ENCODE measurements at places on chromosomes 5 and 9.

DNA sequence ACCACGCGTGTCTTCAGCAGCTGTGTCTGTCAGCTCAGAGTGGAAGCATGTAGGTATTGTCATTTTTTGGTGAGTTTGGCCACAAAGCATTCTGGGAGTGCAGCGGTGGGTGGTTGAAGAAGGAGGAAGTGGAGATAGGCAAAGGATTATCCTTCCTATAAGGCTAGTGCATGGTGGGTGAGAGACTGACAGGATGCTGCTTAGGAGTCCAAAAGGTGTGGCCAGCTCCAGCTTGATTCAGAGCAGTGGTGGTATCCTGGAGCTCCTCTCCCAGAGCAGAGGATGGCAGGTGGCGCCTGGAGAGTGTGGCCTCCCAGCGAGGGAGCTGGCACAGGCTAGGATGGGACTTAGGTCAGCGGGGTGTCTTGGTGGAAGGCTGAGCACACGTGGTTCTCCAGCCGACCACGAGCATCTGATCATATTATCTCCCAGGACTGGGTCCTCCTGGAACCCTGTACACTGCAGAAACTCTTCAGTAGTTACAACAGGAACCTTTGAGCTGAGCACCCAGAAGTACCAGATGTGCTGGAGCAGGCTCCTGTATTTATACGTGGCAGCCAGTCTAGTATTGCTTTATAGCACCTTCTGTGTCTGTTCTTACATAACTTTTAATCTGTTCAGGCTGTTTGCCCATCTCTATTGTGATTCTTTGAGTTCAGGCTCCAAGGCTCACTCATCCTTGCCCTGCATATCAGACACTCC lies 29.6 kb downstream of the MAML1 start:
- no peaks in the 10 kb centered on the region for H3K27me3 ChIP-seq
- peaks cover 44% of the 10 kb centered on the region for H3K4me1 ChIP-seq
- H3K36me3 ChIP-seq: peaks cover 16% of the 10 kb centered on the region
- peak; percentile 66 for DNase-seq
- no peak overlapping the region for H3K4me3 ChIP-seq

DNA sequence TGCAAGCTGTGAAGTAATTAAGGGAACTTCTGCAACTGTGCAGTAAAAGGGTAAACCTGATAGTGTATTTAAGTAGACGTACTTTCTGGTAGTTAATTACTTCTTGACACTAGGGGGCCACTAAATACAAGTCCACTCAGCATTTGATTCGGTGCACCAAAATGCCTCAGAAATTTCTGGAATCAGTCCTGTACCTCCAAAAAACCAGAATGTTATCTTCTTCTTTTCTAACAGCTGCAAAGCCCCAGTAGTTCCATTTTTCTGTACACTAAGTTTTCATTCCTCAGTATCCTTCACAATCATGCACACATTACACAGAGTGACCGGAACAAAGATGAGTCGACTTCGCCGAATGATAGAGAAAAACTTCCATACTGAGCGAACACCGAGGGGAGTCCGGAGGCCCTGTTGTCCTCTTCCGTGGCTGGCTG lies 484 bp downstream of the GFM2 start:
- peaks cover 48% of the 10 kb centered on the region for H3K36me3 ChIP-seq
- H3K4me3 ChIP-seq: peak overlapping the region; percentile 100
- H3K27me3 ChIP-seq: no peaks in the 10 kb centered on the region
- H3K27ac ChIP-seq: peak overlapping the region; percentile 99
- peak; percentile 42 for DNase-seq

DNA sequence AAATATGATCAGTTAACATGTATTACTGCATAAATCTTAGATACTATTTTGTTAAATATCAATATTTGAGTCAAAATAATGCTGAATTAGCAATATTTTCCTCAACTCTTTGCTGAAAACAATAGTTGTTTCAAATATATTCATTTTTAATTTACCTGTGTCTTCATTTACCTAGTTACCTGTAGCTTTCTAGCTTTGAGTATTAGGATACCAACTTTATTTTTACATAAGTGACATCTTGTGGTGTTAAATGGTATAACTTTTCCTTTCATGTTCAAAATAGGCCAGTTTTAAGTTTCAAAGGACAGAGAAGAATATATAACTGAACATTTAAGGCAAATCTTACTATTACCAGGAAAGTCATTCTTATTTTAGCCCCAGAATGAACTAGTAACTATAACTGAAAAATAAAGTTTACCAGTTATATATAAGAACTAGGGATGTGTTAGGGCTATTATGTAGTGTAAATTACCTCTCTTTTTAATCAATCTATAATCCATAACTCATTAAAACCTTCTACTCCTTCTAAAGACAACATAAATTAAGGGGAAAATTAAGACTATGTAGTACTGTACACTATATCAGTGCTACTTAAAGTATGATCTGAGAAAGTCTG lies 25.3 kb downstream of the AP3B1 start:
- no peaks in the 10 kb centered on the region for H3K27me3 ChIP-seq
- no peak for DNase-seq
- peaks cover 3% of the 10 kb centered on the region for H3K4me1 ChIP-seq
- H3K4me3 ChIP-seq: no peak overlapping the region
- no peak overlapping the region for H3K27ac ChIP-seq
- H3K36me3 ChIP-seq: peaks cover 18% of the 10 kb centered on the region

DNA sequence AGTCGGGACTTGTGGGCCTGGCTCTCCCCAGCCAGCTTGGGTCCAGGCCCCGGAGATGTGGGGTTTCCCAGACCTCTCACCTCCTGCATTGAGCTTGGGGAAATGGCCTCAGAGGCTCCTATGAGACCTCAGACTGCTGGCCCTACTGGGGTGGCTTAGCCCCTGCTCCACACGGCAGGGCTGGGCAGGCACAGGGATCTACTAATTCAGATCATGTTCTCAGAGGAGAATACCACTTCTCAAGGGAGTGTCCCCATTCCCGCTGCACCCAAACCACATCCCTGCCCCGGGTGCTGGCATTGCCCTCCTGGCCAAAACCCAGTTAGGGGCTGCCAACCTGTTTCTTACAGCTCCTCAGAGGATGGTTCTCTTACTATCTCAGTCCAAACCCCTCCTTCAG lies 82.1 kb upstream of the LMX1B start:
- H3K4me1 ChIP-seq: no peaks in the 10 kb centered on the region
- no peaks in the 10 kb centered on the region for H3K36me3 ChIP-seq

DNA sequence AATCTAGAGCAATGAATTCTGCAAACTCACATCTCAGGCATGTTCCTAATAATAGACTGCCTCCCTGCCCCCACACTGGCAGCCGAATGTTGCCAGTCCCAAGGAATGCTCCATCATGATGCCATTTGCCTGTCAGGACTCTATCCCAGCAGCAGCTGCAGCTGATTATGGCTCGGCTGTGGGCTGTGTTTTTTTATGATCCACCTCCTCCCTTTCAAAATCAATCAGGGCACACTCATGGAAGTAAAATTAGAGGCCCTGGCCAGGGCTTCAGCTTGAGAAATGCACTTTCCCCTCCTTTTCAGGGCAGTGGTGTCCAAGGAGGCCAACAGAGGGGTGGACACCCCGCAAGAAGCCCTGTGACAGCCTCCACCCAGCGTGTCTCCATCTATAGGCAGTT lies 176.7 kb upstream of the S1PR3 start:
- no peak overlapping the region for H3K4me3 ChIP-seq
- H3K27ac ChIP-seq: no peak overlapping the region
- DNase-seq: no peak
- H3K4me1 ChIP-seq: no peaks in the 10 kb centered on the region
- peaks cover 8% of the 10 kb centered on the region for H3K27me3 ChIP-seq

DNA sequence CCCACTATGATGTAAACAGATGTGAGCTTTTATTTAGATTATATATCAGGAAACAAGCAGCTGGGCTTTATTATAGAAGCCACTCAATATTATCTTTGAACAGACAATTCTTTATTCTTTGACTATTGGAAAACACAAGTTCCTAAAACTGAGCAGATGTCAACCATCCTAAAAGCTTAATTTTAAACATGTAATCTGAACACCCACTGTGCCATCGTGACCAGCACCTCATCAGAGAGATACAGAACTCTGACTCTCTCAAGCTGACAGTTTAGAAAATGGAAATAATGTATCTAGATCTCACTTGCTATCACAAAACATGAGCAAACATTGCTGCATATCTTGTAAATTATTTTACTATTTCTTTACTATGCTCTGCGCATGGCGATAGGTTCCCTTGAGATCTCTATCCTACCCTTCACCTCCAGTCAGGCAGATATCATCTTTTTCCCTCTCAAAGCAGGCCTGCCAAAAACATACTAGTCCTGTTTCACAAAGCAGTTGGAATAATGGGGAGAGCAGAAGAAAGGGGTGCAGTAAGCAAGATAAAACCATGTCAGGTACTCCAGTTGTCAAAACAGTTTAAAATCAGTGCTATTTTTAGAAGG lies 151.0 kb downstream of the KIAA0825 start:
- no peak overlapping the region for H3K4me3 ChIP-seq
- H3K36me3 ChIP-seq: no peaks in the 10 kb centered on the region
- no peak for DNase-seq
- H3K27me3 ChIP-seq: no peaks in the 10 kb centered on the region
- H3K27ac ChIP-seq: no peak overlapping the region
- no peaks in the 10 kb centered on the region for H3K4me1 ChIP-seq

DNA sequence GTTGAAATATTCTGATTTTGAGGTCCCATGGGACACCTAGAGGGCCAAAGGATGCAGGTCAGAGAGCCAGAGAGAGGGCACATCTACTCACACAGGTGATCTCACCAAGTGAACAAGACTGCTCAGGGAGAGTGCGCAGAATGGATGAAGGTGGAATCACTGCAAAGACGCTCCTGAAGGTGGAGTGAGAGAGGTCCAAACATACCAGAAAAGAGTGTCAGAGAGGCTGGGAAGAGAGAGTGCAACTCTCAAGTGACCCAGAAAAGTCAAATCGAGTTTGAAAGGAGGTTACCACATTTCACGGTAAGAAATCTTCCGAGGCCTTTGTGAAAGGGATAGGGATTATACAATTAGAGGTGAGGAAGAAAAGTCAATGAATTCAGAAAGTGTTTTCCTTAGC lies 173.4 kb downstream of the EPB41L4A start:
- peaks cover 15% of the 10 kb centered on the region for H3K27me3 ChIP-seq
- no peak overlapping the region for H3K4me3 ChIP-seq
- no peaks in the 10 kb centered on the region for H3K4me1 ChIP-seq

GRCh38 chr9:85702726-85703289 lies 38.9 kb downstream of the AGTPBP1 start:
- no peak for DNase-seq
- peaks cover 16% of the 10 kb centered on the region for H3K36me3 ChIP-seq
- no peak overlapping the region for H3K4me3 ChIP-seq
- no peaks in the 10 kb centered on the region for H3K27me3 ChIP-seq
- no peak overlapping the region for H3K27ac ChIP-seq

DNA sequence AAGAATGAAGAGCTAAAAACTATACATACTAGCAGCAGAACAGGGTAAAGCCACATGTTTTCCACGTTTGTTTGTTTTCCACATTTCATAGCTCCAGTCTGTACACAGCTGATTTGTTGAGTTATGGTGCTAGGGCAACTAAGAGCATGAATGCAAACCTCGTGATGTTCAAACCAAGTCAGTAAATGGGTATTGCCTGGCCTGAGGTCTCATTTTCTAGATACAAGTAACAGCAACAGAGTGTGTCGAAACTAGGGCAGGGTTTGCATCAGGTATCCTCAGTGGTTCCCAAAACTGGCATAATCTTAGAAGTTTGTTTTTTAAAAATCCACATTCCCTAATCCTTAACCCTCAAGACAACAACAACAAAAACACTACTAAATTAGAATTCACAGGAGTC lies 89.3 kb downstream of the CEMIP2 start:
- no peak overlapping the region for H3K4me3 ChIP-seq
- H3K36me3 ChIP-seq: peaks cover 21% of the 10 kb centered on the region
- no peak overlapping the region for H3K27ac ChIP-seq
- H3K4me1 ChIP-seq: peaks cover 18% of the 10 kb centered on the region

DNA sequence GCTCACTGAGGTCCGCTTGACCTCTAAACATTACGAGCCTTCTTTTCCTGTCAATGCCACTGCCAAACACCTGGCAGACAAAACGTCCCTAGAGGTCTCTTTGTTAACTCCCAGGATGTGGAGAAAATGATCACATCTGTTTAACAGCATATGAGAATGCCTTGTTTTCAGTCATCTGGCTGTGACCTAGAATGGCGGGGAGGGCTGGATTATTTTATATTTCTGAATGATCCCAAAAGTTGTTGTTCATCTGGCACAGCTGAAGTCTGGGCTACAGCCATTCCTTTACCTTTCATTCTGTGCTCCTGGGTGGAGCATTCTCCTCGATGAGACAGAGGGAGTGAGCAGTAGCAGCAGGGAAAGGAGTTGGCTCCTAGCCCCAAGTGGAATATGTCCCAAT lies 138.2 kb downstream of the PRDM6 start:
- no peaks in the 10 kb centered on the region for H3K36me3 ChIP-seq
- H3K27me3 ChIP-seq: no peaks in the 10 kb centered on the region
- no peaks in the 10 kb centered on the region for H3K4me1 ChIP-seq

GRCh38 chr5:122458278-122458872 lies 146.3 kb downstream of the SNCAIP start:
- no peaks in the 10 kb centered on the region for H3K4me1 ChIP-seq
- no peaks in the 10 kb centered on the region for H3K27me3 ChIP-seq
- H3K36me3 ChIP-seq: no peaks in the 10 kb centered on the region
- no peak overlapping the region for H3K4me3 ChIP-seq
- H3K27ac ChIP-seq: no peak overlapping the region

DNA sequence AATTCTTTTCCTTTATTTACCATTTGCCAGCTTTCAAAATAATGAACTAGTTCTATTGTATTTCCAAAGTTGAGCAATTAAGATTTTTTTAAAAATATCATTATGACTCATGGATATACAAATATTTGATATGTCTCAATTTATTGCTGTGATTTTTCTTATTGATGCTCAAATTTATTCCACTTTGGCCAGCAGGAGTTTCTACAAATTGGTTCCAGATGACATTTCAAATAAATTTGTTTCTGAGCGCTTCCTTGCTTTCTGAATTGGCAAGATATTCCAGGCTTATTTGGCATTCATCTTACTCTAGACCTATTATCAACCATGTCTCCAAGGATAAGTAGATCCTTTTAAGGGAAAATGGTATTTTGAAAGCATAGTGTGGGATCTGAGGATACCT lies 58.5 kb upstream of the TJP2 start:
- no peaks in the 10 kb centered on the region for H3K36me3 ChIP-seq
- no peaks in the 10 kb centered on the region for H3K27me3 ChIP-seq
- H3K27ac ChIP-seq: no peak overlapping the region

GRCh38 chr5:173873306-173873922 lies 14.7 kb upstream of the CPEB4 start:
- no peaks in the 10 kb centered on the region for H3K36me3 ChIP-seq
- H3K27me3 ChIP-seq: peaks cover 4% of the 10 kb centered on the region
- no peak overlapping the region for H3K27ac ChIP-seq

- no peak overlapping the region for H3K27ac ChIP-seq
- H3K27me3 ChIP-seq: no peaks in the 10 kb centered on the region
- H3K36me3 ChIP-seq: no peaks in the 10 kb centered on the region
- no peak overlapping the region for H3K4me3 ChIP-seq
- no peak for DNase-seq
These were observed 463.7 kb upstream of the WWC1 start for GRCh38 chr5:167827766-167828165.
